Activated naive CD4-positive, alpha-beta T cell treated with Interleukin-2 at 50 U/mL for 16 hours (primary cell): ENCODE measurements at places on chromosomes 16 and 17.

- no peak for DNase-seq
Observed at GRCh38 chr16:85525420-85526184, 87.5 kb upstream of the GSE1 start.

GRCh38 chr17:3956327-3956957 is 7.8 kb downstream of the ATP2A3 start:
- DNase-seq, result no peak

GRCh38 chr16:59690216-59690615 is 956.1 kb upstream of the GOT2 start:
- DNase-seq, result no peak

DNA sequence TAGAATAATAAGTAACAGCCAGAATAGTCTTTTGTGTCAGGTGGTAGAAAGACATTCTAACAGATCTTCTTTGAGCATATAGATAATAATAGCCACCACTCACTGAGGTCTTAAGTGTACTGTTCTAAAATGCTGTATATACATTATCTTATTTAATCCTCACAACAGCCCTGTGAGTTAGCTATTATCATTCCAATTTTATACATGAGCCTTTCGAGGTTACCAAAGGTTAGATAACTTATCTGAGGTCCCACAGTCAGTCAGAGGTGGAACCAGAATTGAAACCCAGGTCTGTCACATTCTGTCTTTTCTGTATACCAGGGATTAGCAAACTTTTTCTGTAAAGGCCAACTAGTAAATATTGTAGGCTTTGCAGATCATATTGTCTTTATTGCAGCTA is 23.2 kb downstream of the REXO5 start:
- DNase-seq, result no peak

DNA sequence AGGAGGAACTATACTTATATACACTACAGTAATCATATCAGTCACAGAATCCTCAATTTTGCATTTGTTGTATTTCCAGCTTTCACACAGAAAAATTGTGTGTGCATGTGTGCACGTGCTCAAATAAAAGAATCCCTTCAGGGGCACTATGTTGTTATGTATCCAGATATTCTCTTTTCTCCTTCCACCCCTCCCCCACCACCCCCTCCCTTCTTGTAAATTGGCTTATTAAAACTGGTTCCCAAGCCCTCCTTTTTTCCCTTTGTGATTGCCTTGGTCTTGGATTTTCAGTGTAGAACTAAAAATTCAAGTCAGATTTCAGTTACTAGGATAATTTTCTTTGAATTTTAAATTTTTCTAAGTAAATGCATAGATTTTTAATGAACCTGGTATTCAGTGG is 86.3 kb downstream of the WNT3 start:
- no peak for DNase-seq

- no peak for DNase-seq
Observed at GRCh38 chr17:71633391-71633849, 487.4 kb upstream of the SOX9 start.

- no peak for DNase-seq
Observed at GRCh38 chr17:62696256-62696655, 68.8 kb downstream of the MRC2 start.

DNA sequence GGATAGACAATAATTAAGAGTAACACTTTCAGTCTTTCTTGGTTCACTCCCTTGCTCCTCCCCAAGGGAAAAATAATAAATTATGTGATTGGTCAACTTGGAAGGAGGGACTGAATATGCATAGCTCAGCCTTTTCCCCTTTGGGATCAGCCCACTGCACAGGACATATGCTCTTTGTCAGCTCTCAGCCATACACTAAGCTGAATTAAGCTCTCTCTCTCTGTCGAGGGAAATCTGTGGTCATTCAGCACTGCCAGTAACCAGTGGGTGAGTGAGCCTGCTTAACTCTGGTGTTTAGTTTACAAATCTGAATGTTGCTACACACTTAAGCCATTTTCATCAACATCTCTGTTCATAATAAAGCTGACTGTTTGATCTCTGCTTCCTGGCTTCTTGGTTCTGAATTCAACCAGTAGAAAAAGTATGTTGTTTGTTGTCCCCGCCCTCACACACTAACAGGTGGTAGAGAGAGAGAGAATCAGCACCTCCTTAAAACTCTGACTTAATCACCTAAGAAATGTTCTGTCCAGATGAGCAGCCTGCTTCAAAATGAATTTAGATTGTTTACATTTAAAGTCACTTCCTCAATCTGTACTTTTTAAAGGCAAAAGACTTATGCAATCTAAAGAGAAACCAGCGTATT is 102.3 kb upstream of the C17orf78 start:
- no peak for DNase-seq

- no peak for DNase-seq
Observed at GRCh38 chr16:19935694-19936093, 51.0 kb upstream of the GPRC5B start.

DNA sequence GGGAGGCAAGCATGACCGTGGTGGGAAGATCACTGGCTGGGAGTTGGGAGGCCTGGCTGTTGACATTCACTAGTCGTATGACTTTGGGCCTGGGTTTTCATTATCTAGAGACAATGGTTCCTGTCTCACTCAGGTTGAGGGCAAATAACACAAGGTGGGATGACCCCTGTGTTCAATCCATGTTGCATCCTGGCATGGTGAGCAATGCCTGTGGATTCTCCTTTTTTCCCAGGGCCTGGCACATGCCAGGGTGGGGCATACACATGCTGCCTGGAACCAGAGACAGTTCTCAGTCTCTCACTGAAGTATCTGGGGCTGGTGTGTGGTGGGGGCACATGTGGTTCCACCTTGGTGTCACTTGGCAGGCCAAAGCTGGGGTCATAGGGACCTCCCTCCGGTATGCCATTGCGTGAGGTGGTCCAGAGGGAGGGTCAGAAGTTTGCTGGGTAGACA is 5.4 kb downstream of the THRA start:
- DNase-seq, result no peak
